GM20000 (cell line): ENCODE measurements at places on chromosomes 13 and 19.

DNA sequence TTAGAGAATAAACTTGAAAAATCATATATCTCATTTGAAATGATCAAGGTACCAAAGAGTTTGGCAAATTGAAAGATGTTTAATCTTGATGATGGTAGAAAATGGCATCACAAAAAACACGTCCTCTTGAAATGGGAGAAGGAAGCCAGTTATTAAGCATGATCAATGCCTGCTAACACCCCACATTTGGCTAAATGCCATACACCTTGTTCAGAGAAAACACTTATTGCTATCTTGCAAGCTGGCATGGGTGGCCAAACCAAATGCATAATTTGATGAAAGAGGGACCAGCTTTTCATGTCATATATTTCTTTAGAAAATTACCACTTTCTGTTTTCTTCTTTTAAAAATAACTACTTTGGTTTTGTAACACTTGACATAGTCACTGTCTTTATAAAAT is 141.3 kb downstream of the ZAR1L start:
- DNase-seq, result no peak

- no peak for DNase-seq
These were observed 845.9 kb upstream of the PCDH9 start for GRCh38 chr13:68076046-68076445.

- DNase-seq, result peak; percentile 4
These were observed 5.1 kb downstream of the COL4A1 start for GRCh38 chr13:110301606-110302553.

- no peak for DNase-seq
These were observed 293.3 kb upstream of the MAB21L1 start for GRCh38 chr13:35769812-35770211.

DNA sequence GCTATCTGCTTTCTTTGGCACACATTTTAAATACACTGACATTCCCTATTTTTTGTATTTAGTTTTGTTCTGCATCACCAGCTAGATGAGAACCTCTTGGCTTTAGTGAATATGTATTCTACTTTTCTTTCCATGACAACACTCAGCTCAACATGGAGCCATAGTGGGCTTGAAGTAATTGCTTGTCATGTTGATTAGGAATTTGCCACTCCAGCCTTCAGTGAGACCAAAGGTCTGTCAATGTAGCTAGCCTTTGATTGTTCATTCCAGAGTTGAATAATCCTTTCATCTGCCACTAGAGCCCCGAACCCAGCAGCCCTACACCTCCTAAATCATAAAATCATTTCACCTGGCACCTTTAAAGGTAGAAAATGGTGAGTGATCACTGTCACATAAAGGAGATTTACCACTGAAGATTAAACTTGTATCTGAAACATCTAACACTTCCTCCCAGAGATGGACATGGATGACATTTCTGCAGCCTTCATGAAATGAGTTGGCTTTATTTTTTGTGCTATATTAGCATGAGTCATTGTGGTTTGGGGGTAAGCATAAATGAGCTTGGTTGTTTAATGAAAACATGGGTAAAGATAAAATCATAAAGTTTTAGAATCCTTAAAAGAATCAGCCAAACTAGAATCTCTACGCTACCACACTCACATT is 29.2 kb upstream of the GARRE1 start:
- no peak for DNase-seq

GRCh38 chr19:3506384-3507340 is 551 bp downstream of the FZR1 start:
- DNase-seq, result peak; percentile 58

DNA sequence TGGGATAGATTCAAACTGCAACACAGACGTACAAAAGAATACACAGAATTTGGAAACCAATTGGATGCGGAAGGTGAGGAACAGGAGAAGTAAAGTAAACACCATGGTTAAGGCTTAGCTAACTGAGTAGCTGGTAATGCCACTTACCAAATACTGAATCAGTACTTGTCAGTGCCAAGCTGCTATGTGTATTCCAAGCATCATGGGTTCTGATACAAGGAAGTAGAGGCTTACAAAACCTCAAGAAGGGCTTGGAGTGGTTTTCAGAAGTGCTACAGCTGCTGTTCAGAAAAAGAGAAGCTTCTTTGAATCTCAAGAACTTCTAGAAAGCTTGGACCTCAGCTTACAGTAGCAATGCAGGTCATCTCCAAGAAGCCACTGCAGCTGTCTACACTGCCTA is 35.9 kb upstream of the DCT start:
- no peak for DNase-seq

GRCh38 chr19:32830231-32831014 is 39.1 kb downstream of the SLC7A9 start:
- peak; percentile 8 for DNase-seq

GRCh38 chr19:45331411-45331810 is 8.7 kb upstream of the CKM start:
- no peak for DNase-seq

GRCh38 chr19:45766869-45767346 is 2.1 kb downstream of the SIX5 start:
- DNase-seq, result no peak

DNA sequence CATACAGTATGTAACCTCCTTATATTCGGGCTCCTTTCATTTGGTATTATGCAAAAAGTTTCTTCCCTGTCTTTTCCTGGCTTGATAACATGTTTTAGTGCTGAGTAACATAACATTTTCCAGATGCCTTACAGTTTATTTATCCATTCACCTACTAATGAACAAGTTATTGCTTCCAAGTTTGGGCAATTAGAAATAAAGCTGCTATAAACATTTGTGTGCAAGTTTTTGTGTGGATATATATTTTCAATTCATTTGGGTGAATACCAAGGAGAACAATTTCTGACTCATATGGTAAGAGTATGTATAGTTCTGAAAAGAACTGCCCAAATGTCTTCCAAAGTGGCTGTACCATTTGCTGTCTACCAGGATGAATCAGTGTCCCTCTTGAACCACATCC is 360.9 kb downstream of the PCDH17 start:
- DNase-seq, result no peak

GRCh38 chr19:34118879-34119748 is 53.2 kb upstream of the LSM14A start:
- no peak for DNase-seq

DNA sequence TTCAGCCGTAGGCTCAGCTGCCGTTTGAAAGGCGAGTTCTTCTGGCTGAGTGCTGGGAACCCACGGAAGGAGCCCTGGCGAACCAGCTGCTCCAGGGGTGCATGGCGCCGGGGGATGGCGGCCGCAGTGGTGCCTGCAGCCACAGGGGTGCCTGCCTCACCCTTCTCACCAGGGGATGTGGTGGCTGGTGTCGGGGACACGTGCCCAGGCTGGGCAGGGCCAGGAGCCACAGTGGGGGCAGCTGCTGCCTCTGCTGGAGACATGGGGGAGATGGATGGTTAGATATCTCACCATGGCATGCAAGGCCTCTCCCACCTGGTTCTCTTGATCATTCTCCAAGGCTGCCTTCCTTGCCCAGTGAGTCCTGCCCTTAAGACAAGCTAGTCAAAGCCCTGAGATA is 17.1 kb downstream of the NUMBL start:
- no peak for DNase-seq

- DNase-seq, result no peak
These were observed 546.6 kb downstream of the KCTD12 start for GRCh38 chr13:76339649-76340048.

DNA sequence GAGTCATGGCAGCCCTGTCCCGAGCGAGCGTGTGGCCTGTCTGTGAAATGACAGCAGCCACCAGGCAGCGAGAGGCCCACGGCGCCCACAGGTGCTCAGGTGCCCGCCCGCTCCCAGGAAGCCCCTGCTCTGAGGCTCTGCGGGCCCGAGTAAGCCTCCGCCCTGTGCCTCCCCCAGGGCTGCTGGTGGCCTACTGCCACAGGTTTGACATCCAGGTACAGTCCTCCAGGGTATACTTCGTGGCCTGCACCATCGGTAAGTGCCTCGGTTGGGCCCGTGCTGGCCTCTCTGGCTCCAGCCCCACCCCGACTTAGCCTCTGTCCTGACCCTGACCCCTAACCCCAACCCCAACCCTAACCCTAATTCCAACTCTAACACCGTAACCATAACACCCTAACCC is 15.0 kb upstream of the TMPRSS9 start:
- no peak for DNase-seq

DNA sequence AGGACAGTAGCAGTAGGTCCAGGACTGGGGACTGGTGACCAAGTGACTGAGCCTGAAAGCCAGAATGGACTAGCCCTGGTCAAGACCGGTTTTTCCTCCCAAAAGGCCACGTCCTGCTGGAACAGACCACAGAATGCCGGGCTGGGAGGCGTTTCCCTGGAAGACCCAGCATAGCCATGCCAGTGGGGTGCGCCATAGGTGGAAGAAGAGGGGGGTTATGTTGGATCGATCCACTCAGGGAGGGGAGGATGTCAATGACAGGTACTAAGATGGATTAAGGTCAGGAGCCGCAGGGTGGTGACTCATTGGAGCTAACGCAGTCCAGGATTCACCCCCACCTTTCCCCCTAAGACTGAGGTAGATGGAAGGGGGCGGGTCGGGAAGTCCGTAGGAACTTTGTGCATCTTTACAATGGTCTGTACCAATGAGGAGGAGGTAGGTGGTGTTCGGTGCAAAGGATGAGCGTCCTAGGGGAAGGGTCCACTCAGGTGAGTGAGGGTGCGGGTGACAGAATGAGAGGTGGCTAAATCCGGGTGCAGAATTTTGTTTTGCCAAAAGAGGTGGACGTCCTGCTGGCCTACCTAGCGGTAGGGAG is 21.0 kb downstream of the VASP start:
- no peak for DNase-seq

DNA sequence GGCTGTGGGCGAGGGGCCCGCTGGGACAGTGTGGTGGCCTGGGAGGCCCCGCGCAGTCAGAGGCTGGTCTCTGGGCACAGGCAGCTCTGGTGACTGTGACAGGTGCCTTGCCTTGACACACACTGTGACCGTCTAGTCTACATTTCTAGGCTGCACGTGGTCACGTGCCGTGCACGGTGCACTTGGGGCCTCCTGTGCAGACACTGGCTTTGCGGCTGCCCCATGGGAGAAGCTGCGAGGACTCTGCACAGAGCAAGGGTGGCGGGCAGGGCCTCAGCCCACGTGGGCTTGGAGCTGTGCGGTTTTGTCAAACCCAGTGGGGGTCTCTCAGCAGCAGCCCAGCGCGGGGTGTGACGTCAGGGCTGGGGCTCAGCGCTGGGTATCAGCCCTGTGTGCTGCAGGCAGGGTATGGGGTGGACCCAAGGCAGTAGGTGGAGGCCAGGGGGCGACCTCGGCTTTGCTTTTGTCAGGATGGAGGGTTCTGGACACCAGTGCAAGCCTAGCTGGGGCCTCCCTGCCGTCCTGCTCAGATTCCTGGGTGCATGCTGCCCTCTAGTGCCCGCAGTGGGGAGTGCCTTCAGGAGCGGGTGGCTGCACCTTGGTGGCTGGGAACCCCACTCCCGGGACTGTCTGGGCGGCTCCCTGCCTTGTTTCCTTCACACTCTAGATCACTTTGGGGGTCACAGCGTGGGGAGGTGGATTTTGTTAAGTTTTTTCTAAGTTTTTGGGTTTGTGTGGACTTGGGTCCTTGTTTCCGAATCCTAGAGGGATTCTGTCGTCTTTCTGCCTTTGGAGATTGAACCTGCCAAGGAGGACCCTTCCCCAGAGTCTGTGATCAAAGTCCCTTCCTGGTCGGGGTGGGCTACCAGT is 62.6 kb downstream of the KDM4B start:
- DNase-seq, result peak; percentile 95

GRCh38 chr19:46137915-46138473 is 10.0 kb upstream of the IGFL2 start:
- no peak for DNase-seq

DNA sequence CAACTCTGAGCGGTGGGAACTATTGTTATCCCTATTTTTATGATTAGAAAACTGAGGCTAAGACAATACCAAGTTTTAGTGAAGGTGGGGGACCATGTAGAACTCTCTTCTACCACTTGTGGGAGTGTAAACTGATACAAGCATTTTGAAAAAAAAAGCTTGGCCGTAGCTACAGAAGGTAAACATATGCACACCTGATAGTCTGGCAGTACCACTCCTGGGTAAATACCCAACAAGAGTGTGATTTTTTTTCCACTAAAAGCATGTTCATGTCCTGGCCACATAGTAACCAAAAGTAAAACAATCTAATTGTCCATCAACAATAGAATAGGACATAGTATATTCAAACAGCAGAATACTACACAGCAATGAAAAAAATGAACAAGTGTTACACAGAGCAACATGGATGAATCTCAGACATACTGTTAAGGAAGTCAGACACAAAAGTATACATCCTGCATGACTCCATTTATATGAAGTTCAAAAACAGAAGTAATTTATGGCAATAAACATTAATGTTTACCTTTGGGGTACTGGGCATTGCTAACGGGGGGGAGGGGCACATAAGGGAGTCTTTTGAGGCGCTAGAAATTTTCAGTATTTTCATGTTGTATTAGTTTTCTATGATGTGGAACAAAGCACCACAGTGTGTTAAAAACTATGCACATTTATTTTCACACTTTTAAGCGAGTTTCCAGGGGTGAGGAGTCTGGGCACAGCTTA is 6.4 kb upstream of the SPATA13 start:
- no peak for DNase-seq

GRCh38 chr13:95382411-95382810 is 81.2 kb upstream of the ABCC4 start:
- DNase-seq, result no peak

GRCh38 chr19:53537121-53537520 is 824 bp upstream of the ZNF331 start:
- no peak for DNase-seq

DNA sequence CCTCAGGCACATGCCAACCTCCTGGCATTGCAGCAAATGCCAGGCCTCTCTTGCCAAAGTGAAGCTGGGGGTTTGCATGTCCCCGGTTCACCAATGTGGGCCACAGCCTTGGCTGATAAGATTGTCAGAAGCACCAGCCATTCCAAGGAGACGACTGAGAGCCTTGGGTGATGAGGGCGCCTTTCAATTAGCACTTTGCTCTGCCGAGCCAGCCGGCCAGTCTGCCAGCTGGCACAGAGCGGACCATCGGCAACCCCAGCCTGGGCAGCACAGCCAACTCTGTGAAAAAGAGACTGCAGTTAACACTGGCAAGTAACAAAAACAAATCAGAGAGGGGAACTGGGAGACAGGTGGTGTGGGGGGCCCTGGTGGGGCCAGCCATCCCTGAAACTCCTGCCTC is 67.3 kb downstream of the EFNB2 start:
- no peak for DNase-seq

DNA sequence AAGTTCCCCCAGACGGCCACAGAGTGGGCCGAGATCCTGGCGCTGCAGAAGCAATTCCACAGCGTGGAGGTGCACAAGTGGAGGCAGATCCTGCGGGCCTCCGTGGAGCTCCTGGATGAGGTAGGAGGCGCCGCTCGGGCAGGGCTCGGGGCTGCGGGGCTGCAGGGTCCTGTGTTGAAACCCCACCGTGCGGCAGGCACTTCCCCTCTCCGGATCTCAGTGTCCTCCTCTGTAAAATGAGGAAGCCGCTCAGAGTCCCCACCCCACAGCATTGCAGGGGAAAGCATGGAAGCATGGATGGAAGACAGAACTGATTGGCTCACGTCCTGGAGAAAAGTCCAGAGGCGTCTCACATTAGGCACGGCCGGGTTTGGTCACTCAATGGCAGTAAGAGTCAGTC is 6.8 kb upstream of the SCN1B start:
- no peak for DNase-seq
